ENCODE measurements at places on chromosomes 7 and 10.

DNA sequence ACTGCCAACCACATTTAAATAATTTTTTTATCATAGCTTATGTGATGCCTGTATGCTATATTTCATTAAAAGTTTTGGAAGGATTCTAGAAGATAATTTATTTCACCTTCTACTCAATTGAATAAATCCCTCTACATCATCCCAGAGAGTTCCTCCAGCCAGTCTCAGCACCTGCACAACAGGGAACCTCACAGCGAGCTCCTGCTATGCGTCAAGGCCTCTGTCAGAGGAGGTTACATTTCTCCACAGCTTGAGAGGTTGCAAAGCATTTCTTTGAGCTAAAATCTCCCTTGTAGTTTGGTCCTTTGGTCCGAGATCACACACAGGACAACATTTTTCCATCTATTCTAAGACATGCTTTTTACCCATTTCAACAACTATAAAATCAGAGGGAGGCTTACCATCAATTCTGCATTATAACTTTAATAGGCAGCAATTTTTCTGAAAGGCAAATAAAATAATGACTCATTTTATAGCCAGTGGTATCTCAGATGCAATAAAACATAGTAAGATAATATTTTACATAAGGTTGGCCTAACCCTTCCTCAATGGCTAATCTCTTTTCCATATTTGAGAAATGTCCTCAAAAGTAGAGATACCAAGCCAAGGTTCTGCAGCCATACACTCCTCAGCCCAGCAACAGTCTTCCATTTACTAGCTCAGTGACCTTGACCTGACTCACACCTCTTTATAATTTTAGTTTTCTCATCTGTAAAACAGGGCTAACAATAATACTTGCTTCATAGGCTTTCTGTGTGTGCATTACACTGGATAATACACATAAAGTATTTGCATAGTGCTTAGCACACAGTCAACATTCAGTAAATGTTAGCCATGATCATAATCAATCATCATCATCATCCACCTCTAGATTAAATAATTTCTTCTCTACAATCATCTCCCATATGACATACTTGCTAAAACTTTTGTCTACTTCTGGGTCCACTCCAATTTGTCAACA, 68.8 kb downstream of the DOCK4 start:
- DNase-seq = no peak

DNA sequence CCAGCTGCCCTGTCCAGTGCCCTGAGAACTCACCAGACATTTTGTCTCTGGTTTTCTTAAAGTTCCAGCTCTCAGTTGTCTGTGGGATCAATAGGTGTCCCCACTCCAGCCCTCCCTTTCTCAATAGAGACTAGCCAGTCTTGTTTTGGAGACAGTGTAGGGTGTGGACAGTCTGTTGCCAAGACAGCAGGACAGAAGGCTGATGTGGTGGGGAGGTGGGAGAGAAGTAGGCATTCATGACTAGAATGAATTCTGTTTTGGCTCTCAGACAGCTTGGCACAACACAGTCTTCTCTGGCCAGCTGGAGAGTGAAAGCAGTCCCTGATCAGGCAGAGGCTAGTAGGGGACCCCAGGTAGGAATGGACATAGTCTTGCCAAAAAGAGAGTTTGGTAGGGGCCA, 467.0 kb upstream of the PODXL start:
- DNase-seq = no peak

GRCh38 chr7:141713890-141714289, 5.7 kb downstream of the WEE2 start:
- DNase-seq = no peak

DNA sequence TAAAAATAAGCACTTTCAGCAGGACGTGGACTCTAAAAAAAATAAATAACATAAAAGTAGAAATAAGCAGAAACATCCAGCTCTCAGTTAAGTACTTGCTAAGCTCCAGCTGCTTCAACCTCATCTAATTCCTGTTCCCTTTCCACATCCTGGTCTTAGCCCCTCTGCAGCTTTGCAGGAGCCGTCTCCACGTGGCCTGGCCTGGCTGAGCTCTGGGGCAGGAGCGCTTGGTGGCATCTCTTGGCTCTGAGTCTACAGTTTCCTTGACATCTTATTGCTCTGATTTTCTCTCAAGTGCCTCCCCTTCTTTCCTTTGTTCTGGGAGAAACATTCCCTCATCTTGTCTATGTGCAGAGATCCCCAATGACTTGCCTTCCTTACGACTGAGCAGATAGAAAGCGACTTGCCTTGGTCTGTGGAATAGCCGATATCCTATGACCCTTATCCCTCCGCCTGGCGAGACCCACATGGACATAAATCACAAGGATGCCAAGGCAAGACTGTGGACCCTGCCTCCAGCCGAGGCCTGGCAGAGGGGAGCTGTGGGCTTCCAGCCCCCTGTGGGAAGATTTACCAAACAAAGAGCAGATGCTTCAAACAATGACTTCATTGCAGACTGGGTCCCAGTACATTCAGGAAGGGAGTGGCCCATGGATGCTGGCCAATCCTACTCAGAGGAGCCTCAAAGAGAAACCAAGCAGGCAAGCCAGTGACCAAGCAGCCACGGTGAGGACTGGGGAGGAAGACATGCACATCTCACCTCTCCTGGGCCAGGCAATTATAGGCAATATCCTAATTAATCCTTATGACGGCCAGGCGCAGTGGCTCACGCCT, 61.9 kb downstream of the SPOCK2 start:
- no peak for DNase-seq
